ENCODE measurements at places on chromosomes 1 and 21.

DNA sequence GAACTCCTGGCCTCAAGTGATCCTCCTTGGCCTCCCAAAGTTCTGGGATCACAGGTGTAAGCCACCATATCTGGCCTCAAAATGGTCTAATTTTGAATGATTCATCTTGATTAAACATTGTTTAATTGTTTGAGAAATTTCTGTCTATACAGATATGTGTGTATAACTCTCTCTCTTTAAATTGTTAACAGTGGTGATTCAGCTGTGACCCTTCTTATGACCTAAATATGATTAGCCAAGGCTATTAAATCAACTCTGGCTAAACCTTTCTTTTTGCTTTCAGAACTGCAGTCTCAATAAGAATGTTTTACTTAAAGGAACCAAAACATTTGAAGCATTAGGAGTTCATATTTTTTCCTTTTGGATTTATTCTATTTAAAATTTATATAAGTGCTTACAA, 19.2 kb upstream of the B3GALT5 start:
- DNase-seq: no peak

DNA sequence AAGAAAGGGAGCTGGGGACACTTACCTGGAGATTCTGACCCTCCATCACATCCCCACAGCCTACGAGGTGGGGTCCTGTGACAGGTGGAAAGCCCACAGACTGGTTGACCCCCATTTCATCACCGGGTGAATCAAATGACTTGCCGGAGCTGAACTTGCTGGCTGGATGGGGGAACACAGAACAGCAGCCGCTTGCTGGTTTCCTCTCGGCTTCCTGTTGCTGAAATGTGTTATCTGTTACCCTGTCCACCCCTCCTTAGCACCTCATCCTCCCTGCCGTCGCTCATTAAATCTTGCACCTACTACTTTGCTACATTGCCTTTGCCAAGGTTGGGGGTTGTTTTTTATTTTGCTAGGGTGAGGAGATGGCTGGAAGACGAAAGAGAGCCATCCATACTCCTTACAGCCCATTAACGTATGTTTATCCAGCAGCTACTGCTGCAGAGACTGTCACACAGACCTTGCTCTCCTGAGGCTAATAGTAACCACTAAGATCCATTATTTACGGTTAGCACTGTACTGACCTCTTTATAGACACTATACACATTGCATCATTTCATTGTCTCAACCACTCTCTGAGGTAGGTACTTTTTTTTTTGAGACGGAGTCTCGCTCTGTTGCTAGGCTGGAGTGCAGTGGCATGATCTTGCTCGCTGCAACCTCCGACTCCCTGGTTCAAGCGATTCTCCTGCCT, 7.0 kb downstream of the PAFAH2 start:
- DNase-seq: no peak

DNA sequence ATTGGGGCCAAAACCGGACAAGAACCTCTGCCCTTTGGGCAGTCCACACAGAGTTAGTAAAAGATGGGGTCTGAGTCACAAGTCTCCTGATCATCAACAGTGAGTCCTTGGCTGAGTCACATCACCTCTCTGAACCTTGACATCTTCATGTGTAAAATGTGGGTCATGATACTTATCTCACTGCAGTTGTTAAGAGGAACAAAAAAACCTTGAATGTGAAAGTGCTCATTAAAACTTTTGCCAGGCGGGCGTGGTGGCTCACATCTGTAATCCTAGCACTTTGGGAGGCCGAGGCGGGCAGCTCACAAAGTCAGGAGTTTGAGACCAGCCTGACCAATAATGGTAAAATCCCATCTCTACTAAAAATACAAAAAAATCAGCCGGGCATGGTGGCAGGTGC, 15.7 kb downstream of the S100A16 start:
- DNase-seq: no peak

DNA sequence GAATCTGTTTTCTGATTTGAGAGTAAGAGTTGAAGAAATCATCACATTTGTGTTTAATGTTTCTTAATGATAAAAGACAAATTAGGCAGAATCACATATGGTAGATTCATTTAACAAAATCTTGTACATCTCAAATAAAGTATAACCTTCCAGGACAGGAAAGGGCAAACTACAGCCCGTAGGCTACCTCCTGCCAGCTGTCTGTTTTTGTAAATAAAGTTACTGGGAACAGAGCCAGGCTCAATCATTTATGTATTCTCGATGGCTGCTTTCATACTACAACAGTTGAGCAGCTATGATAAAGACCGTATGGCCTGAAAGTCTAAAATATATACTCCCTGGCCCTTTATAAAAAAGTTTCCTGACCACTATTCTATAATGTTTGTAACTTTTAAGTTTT, 204.1 kb downstream of the COL24A1 start:
- DNase-seq: no peak

DNA sequence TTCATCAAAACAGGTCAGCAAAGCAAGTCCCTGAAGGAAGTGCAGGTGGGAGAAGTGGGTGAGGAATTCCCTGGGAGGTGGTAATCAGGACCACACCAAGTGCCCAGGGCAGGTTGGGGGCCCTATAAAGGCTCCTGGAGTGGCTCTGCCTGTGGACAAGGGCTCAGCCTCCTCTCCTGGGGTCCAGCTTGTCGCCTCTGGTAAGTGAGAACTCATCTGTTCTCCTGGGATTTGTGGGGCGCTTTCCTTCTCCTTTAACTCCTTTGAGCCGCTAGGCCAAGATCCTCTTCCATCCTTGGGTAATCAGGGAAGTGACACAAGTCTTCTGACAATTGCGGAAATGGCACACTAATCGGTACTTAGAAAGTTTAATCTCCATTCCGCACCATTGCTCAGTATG, at the start of gene SPRR4:
Gene SPRR4, plus strand, starts transcription at position 154 of the 400 bp plus-strand sequence. CDS start 1,243 bp downstream, outside the sequence.
- DNase-seq: no peak

DNA sequence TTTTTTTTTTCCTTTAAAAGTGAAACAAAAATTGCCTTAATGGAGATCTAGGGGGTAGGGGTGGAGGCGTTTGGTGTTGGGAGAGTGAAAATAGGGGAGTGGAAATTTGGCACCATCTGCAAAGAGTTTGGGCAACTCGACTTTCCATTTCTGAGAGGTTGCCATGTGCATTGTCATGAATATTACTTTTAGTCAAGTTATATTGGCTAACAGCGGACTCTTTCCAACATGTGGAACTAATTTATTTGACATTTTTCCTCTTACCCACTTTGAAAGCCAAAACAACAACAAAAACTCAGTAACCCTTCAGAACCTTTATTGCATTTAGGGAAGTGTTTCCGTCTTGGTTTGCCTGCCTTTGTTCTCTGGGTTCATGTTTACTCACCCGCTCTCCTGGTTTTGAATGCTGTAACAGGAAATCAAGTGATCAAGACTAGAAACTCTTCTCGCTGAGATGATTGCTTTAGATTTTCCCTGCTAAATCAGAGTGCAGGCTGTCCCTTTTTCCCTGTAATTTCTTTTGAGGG, 70.4 kb downstream of the CACHD1 start:
- peak; percentile 63 for DNase-seq

GRCh38 chr1:2347896-2348295, 43.5 kb downstream of the MORN1 start:
- no peak for DNase-seq

- DNase-seq: no peak
These were observed 65.4 kb downstream of the UBIAD1 start for GRCh38 chr1:11338284-11338924.

DNA sequence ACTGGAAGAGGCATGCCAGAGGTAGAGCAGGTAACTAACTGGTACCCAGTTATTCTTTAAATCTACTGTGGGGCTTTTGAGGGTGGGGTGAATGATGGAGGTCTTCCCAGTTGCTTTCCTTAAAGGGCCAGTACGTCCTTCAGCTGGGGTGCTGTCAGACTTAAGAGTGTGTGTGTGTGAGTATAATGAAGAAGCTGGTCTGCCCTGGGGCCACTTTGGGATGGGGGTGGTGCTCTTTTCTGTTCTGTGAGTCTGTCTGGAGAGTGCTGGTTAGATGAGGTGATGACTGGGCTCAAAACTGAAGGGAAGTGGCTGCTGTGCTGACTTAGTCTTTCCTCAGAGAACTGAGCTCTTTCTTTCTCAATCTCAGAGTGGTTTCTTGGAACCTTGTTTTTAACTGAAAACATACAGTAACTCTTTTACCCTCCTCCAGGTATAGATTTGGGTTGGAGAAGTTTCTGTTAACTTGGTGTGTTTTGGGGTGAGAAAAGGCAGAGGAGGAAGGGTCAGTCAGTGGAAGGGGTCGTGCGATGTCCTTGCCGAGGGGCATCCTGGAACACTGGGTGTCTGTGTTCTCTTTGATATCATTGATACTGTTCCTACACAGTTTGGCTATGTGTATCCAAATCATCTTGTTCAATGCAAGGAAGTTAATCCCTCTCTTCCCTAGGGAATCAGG, 746 bp downstream of the MACF1 start:
- peak; percentile 64 for DNase-seq

- no peak for DNase-seq
These were observed 36.9 kb upstream of the C1orf105 start for GRCh38 chr1:172383536-172383935.

DNA sequence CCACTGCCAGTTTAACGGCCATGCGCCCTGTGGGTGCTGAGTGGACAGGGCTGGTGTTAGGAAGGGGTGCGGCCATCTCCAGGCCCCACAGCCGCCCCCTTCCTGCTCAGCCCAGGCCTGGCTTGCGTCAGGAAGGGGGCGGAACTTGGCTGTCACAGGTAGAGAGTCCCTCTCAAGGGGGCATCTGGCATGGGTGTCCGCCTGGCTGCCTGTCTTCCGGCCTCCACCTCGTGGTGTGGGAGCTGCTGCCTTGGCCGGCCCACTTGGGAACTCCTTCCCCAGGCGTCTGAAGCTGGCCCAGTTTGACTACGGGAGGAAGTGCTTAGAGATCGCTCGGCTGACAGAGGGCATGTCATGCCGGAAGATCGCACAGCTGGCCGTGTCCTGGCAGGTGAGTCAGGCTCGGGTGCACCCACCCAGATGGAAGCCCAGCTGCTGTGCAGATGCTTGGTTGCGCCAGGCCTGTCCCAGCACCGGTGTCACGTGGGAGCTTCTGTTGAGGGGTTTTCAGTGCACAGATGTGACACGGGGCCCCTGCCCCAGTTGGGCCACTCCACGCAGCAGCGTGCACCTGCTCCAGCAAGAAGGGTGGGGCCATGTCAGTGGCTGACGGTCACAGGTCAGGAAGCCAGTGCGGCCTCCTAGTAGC, 9.1 kb upstream of the ATAD3B start:
- no peak for DNase-seq

- no peak for DNase-seq
These were observed 44.9 kb upstream of the ADAR start for GRCh38 chr1:154652893-154653292.

DNA sequence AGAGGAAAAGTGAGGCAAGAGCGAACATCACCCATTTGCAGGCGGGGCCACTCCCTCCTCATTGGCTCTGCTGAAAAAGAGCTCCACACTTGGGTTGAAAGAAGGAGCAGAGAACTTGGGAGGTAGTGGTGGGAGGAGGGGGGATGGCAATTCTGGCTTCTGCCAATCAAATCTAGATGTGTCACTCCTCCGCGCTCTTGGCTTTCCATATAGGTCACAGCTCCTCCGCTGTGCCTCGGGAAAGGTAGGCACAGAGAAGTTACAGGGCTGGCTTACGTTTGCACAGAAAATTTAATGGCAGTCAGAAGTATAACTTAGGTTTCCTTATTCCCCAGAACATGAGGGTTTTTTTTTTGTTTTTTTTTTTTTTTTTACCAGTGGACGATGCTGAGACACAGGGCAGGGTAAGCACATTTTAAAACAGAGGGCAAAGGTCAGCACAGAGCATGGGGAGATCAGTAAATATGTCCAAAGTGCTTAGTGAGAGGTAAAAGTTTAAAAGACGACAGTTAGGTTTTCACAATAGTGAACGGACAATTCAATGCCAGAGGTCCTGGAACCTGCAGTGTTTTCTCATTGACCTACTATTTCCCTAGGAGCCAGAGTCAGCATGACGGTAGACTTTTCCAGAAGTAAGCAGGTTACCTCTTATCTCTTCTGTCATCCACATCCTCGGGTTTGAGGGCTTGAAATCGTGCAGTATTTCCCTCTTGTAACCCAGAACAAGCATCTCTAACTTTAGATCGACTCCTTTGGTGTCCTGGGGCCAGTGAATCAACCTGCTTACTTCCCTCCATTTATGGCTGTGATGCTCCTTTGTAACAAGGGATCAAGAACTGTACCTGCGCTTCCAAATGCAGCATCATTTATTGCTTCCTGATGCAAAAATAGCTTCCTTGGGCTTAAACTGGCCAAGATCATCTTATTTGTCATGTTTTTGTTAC, 258.9 kb upstream of the PROX1 start:
- DNase-seq: no peak
